A549 treated with AZD2906 at 1 μM for 4 hours (cell line): ENCODE measurements at places on chromosomes 2 and 18. TPM values are rescaled to one million over a fixed set of nuclear protein-coding genes. Genes with fewer than 3 reads are reported as not detected.

The RSAD2 gene
- 0.13 to 0.25 TPM (median 0.22 TPM) in 5 replicates for total RNA-seq

The SULT1C2 gene
- 0.35 to 0.72 TPM (median 0.41 TPM) in 5 replicates for total RNA-seq

The MC4R gene
- not detected in 5 replicates for total RNA-seq

The TNFRSF11A gene
- total RNA-seq: 4.9 to 7.1 TPM (median 6.5 TPM) in 5 replicates

The CCDC121 gene
- 3.4 to 4.4 TPM (median 4.0 TPM) in 5 replicates for total RNA-seq

The FAP gene
- total RNA-seq: 0.08 to 0.11 TPM (median 0.09 TPM) in 3 of 5 replicates, not detected in the others

The SLC9A2 gene
- 2.9 to 3.0 TPM (median 3.0 TPM) in 5 replicates for total RNA-seq

The PAX3 gene
- not detected in 5 replicates for total RNA-seq

The TUBA4B gene
- total RNA-seq: 0.10 to 0.32 TPM (median 0.12 TPM) in 5 replicates

The CEBPZOS gene
- total RNA-seq: 36.4 to 39.5 TPM (median 37.4 TPM) in 5 replicates

The GDF7 gene
- total RNA-seq: 0.09 to 0.14 TPM (median 0.13 TPM) in 5 replicates

The POTEF gene
- total RNA-seq: not detected in 5 replicates

The TMEM247 gene
- total RNA-seq: not detected in 5 replicates

The AFTPH gene
- total RNA-seq: 22.0 to 28.5 TPM (median 24.0 TPM) in 5 replicates

The ATAD2B gene
- 5.6 to 7.8 TPM (median 7.2 TPM) in 5 replicates for total RNA-seq

The DNAH6 gene
- 0.02 to 0.08 TPM (median 0.02 TPM) in 5 replicates for total RNA-seq

The TNS1 gene
- total RNA-seq: 8.7 to 17.5 TPM (median 16.5 TPM) in 5 replicates

The MYL1 gene
- total RNA-seq: not detected in 5 replicates

The ONECUT2 gene
- total RNA-seq: 0.27 to 0.54 TPM (median 0.29 TPM) in 5 replicates

The MAIP1 gene
- total RNA-seq: 33.5 to 42.0 TPM (median 38.4 TPM) in 5 replicates

The ZEB2 gene
- 6.2 to 11.3 TPM (median 8.6 TPM) in 5 replicates for total RNA-seq

The IL1R1 gene
- 40.1 to 55.7 TPM (median 47.1 TPM) in 5 replicates for total RNA-seq

The ZBTB7C gene
- 0.14 to 0.29 TPM (median 0.19 TPM) in 5 replicates for total RNA-seq

The SNX17 gene
- total RNA-seq: 135 to 144 TPM (median 142 TPM) in 5 replicates

The BMP10 gene
- not detected in 5 replicates for total RNA-seq

The TDRD15 gene
- total RNA-seq: not detected in 5 replicates

The CPLX4 gene
- total RNA-seq: not detected in 5 replicates

The NT5DC4 gene
- total RNA-seq: 0.06 to 0.94 TPM in 2 of 5 replicates, not detected in the others

The ASPRV1 gene
- total RNA-seq: 0.20 to 0.38 TPM (median 0.25 TPM) in 5 replicates

The TACR1 gene
- total RNA-seq: 0.02 to 0.13 TPM (median 0.05 TPM) in 5 replicates

The CCDC68 gene
- 3.8 to 7.4 TPM (median 5.3 TPM) in 5 replicates for total RNA-seq

The PUM2 gene
- total RNA-seq: 34.5 to 46.6 TPM (median 43.3 TPM) in 5 replicates

The DNAH7 gene
- 0.66 to 1.6 TPM (median 0.91 TPM) in 5 replicates for total RNA-seq

The KIF1A gene
- total RNA-seq: 0.51 to 0.84 TPM (median 0.65 TPM) in 5 replicates

The VSNL1 gene
- total RNA-seq: not detected in 5 replicates

The PLB1 gene
- total RNA-seq: 1.6 to 2.4 TPM (median 1.9 TPM) in 5 replicates

The SGPP2 gene
- 0.71 to 0.84 TPM (median 0.79 TPM) in 5 replicates for total RNA-seq

The NGEF gene
- total RNA-seq: 13.0 to 16.8 TPM (median 15.5 TPM) in 5 replicates

The CAPN14 gene
- total RNA-seq: 0.01 to 0.04 TPM (median 0.03 TPM) in 5 replicates

The KCNE4 gene
- total RNA-seq: 0.37 to 0.56 TPM (median 0.48 TPM) in 5 replicates

The ARHGAP25 gene
- 0.16 to 0.35 TPM (median 0.22 TPM) in 5 replicates for total RNA-seq

The SLC19A3 gene
- 1.6 to 3.1 TPM (median 2.8 TPM) in 5 replicates for total RNA-seq

The CFAP221 gene
- total RNA-seq: 0.14 to 0.40 TPM (median 0.26 TPM) in 5 replicates

The B3GNT7 gene
- total RNA-seq: 1.8 to 2.4 TPM (median 2.2 TPM) in 5 replicates

The KCNF1 gene
- 19.4 to 39.2 TPM (median 29.8 TPM) in 5 replicates for total RNA-seq

The LGALSL gene
- total RNA-seq: 11.0 to 12.8 TPM (median 11.5 TPM) in 5 replicates

The TFPI gene
- total RNA-seq: 35.2 to 53.4 TPM (median 47.5 TPM) in 5 replicates

The ZC3H6 gene
- total RNA-seq: 0.17 to 0.45 TPM (median 0.38 TPM) in 5 replicates

The QPCT gene
- total RNA-seq: 20.8 to 25.2 TPM (median 23.4 TPM) in 5 replicates

The KCTD1 gene
- total RNA-seq: 33.0 to 39.4 TPM (median 35.6 TPM) in 5 replicates
